SK-N-SH (cell line): ENCODE measurements at places on chromosomes 6 and 20. TPM values are rescaled to one million over a fixed set of nuclear protein-coding genes. Genes with fewer than 3 reads are reported as not detected.

DNA sequence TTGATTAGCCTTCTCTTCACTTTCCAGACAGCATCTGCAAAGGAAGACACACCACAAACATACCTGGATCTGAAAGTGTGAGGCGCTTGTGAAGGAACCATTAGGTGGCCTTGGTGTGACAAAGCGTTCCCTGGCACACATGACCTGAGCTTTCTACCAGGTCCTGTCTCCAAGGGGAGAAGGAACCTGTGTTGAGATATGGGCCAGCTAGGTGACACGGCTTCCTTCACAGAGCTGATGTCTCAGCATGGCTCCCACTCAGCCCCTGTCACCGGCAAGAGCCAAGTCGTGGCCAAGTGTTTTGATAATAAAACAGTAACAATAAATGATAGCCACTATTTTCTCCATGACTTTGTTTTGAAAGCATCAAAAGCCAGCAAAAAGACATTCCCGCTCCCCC, 20.3 kb upstream of the TAGAP start:
- no peak for DNase-seq

DNA sequence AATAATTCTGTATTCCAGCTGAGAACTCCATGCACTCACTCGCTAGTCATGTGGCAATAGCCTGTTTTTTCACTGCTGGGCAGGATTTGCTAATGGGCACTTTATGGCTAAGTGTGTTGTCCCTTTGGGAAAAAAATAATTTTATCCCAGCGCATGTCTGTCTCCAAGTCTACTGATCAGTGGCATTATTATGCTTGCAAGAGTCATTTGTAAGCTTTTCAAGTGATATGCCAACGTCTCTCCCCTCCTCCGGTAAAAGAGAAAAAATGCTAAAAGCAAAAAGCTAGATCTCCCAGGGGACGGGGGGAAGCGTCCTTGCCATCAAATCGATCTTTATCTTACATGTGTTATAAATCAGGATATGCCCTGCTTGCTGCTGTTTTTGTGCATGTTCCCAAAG, 407.7 kb downstream of the CDH26 start:
- peak; percentile 66 for DNase-seq

Gene SLPI
- not detected in 2 replicates for polyA plus RNA-seq

Gene ZC2HC1B
- polyA plus RNA-seq, result not detected in 2 replicates
